ENCODE measurements at places on chromosomes 1 and 21.

- no peak for DNase-seq
Observed at GRCh38 chr1:226671277-226671676, 67.8 kb downstream of the ITPKB start.

DNA sequence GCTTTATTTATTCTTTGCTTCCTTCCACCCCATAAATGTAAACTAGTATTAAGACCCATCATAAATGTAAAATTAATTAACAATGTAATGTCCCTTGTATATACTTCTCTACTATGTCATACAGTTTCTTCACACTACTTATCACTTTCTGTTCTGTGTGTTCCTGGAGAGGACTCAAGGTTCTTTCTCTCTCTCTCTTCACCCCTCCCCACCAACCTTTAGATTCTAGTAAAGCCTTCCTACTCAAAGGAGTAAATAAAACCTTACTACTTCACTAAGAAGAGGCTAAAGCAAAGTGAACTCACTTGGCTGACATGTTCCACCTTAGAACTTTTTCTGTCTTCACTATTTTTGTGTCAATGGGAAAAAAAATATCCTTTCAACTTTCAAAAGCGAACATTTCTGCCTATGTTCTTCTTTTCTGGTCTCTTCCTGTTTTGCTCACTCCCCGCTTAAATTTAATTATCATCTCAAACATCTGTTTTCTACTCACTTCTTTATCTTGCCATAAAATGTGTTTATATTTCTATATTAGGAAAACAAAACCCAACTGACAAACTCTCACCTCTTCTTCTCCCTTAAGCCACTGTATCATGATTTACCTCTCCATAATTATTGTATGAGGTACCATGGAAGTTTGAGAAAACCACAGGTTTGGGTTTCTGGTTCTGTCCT, 260.3 kb downstream of the DPYD start:
- no peak for DNase-seq

DNA sequence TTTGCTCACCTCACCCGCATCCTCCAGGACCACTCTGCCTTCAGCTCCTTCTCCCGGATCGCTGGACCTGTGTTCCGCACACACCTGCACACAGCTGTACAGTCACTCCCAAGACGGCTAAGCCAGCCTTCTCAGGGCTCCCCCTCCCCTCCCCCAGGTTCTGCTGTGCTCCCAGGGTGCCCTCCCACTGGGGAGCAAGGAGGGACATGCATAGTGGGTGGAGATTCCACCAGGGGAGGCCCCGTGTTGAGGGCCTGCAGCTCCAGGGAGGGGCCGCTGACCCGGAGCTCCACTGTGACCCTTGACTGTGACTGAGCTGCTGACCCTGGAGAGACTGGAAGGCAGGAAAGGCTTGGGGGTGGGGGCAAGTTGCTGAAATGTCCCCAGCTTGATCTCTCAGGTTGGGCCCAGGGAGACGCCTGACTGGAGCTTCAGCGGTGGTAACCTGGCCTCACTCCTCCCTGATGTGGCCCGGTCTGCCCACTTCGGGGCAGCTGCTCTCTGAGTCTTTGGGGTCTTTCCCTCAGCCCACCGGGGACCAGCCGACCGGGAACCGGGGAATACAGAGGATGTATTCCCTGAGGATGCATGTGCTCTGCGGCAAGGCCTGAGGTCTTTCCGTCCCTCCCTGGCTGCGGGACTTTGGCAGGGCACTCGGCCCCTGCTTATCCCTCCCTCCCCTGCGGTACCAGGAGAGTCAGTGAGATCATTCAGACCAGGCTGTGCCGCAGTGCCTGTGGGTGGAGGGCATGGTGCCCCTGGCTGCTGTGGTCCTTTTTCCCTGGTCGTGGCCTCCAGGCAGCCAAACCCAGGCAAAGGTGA, 28.6 kb upstream of the PLCH2 start:
- DNase-seq, result no peak

DNA sequence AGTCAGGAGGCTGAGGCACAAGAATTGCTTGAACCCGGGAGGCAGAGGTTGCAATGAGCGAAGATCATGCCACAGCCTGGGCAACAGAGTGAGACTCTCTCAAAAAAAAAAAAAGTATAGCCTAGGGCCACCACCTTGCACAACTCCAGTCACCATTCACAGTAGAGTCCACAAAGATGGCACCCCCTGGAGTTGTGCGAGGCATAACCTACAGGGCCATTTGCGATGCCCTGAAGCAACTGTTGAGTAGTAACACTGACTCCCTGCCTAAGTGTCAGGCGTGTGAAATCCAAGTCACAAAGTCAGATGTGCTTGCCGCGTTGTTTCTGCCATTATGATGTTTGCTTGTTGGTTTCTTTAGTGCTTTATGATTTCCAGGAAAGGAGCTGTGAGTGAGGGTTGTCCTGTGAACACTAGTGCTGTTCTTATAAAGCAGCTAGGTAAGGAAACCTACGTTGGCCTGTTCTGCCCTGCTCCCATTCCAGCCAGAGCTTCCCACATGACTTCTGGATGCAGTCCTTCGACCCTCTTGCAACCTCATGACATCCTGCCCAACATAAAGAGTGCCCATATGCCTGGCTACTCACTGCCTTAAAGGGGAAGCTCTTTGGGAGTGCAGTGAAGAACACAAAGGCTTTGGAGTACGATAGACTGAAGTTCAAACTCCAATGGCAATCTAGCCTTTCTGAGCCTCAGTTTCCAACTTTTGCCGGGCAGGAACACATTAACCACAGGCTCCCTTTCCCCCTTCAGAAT, 29.8 kb downstream of the FHAD1 start:
- no peak for DNase-seq

GRCh38 chr1:156502894-156503697, 2.5 kb upstream of the MEF2D start:
- no peak for DNase-seq

DNA sequence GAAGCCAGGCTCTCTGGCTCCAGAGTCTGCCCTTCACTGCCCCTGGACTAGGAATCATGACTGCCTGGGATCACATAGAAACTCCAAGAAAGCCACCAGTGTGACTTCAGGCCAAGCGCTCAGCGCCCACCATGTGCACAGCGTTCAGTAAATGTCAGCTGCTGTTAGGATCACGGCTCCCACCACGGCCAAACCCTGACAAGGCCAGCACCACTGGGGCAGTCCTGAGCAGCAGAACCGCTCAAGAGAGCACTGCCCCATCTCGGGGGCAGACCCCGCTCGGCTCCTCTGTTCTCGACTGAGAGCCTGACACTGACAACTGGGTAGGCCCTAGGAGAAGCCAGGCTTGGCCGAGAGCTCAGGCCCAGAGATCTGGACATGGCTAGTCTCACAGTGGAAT, 10.0 kb downstream of the CAPZB start:
- no peak for DNase-seq

DNA sequence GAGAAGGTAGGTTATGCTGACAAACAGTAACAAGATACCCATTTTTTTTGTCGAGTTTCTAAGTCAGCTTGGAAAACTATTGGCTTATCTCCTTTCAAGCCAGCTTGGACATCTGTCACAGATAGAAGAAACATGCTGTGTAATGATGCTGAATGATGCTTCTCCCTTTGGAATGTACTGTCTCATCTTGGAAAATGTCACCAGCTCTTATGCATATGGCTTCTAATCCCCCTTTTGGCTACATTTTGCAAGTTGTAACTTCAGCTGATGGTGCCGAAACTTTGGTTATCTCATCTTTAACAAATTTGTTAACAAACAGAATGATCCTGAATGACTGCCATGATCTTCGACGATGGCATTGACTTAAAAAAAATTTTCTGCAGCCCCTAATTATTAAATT, 68.8 kb upstream of the ST6GALNAC3 start:
- DNase-seq, result no peak

- no peak for DNase-seq
Observed at GRCh38 chr21:44052830-44053226, 40.7 kb downstream of the TRAPPC10 start.

DNA sequence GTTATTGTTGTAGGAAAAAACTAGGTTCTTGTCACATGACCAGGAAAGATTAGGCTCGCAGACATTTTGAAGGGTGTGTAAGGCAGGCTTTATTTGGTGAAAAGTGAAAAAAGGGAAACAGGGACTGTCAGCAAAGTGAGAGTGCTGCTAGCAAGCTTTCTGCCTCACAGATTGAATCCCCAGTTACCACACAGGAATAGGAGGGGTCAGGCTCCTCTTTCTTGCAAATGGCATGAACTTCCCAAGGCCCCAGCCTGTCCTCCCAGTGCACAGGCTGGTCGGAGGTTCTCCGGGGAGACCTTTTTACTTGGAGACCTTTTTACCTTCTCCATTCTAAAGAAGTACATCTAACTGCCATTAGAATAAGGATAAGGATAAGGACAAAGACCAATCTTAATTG, 42.1 kb downstream of the SYCP1 start:
- no peak for DNase-seq

DNA sequence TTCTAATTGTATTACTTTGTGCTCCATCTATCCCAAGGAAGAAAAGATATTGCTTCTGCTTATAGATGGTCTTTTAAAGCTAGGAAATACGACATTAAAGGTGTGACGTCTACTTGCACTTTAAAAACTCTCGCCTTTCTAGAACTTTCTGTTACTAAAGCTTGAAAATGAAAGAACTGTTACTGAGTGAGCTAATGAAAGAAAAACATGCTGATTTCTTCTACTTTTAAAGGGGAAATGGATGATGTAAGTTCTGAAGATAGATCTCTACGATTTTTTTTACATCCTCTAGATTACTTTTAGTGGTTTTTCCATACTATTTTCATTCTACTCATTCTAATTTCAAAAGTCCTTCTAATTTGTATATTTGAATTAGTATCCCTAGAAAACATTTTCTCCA, 387.5 kb downstream of the USP25 start:
- DNase-seq, result no peak

DNA sequence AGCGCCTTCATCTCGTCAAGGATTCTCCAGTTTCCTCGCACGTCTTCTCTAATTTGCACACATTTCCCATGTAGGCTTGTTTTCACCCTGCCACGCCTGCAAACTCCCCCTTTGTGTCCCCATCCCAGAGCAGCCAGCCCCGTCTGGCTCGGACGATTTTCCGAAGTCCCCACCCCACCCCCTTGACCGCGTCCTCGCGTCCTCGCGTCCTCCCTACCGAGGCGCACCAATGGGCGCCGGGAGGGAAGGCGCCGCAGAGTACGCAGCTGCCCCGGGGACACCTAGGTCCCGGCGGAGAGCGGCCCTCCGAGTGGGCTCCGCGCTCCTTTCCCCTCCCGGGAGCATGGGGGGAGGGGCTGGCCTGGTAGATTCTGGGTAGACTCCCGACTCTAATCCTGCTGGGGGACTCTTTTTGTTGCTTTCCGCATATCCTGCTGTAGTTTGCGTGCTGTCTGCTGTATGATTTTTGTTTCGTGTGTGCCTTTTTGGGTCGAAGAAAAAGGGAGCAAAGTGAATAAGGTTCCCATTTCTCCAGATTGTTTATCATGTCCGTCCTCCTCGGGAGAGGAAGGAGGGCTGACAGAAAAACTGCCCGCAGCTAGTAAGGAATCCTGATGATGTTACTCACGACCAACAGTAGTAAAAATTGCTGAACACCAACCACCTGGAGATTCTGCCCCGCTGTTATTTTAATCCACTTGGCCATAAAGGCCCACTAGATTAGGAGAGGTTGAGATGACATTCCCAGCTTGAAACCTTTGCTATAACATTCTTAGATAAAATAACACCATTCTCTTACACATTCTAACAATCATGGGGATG, 1.5 kb downstream of the CACHD1 start:
- no peak for DNase-seq

DNA sequence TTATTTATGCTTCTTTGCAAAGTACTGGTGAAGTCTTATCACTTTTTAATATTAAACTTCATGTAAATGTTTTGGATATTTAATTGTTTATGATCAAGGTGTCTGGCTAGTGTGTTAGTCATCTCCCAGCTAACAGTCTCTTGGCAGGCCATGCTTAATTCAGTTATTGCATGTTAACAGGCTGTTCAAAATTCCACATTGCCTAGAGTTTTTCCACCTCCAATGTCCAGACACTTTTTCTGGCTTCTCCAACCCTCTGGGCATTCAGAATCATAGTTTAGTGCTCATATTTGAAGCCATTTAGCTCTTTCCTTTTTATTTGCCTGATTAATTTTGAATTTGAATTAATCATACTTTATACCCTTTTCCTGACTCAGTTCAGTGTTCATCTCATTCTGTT, 69.2 kb downstream of the OLFML2B start:
- DNase-seq, result no peak

DNA sequence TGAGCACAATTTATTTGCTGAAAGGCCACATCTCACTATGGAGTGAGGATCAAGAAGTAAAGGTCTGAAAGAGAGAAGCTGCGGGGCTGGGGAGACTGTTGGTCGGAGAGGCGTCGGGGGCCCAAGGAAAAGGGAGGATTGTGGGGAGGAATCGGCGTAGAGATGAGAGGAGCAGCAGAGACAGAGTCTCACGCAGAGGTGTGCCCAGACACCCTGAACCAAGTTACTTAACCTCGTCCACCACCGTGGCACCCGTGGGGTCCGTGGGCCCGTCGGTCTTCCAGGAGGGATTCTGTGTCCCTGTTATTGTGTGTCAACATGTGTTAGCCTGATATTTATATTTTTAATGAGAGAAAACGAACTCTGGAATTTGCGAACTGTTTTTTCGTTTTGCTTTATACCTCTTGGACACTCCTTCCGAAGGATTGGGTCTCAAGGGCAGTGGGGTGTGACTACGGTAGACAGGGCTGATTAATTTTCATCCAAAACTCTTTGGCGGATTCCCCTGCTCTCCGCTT, 3.8 kb upstream of the NBPF1 start:
- DNase-seq, result no peak

GRCh38 chr1:40362699-40363098, 10.8 kb upstream of the SMAP2 start:
- DNase-seq, result no peak

GRCh38 chr1:226619031-226619430, 70.5 kb downstream of the STUM start:
- no peak for DNase-seq

DNA sequence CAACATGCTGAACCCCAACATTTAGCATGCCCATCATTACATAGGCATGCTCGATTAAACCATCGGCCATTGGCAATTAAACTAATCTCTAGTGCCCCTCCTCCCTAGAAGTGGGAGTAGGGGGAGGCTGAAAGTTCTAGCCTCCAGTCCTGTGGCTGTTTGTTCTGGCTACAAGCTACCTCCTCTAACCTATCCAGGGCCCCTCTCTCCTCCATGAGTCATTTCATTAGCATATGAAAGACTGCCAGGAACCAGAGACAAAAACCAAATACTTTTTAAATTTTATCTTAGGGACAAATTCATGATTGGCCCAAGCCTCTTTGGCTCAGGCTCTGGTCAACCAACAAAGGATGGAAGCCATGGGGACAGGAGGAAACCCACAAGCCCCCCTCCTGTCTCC, 231.1 kb downstream of the CACNA1E start:
- DNase-seq, result no peak

DNA sequence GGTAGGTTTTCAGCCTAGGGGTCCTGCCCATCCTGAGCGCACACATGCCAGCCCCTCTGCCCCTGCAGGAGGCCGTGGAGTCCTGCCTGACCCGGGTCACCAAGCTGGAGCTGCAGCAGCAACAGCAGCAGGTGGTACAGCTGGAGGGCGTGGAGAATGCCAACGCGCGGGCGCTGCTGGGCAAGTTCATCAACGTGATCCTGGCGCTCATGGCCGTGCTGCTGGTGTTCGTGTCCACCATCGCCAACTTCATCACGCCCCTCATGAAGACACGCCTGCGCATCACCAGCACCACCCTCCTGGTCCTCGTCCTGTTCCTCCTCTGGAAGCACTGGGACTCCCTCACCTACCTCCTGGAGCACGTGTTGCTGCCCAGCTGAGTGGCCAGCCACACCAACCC, 44.0 kb downstream of the TMCC2 start:
- no peak for DNase-seq

- DNase-seq, result no peak
Observed at GRCh38 chr1:202275061-202275770, 66.5 kb downstream of the UBE2T start.

All from esophagus squamous epithelium (tissue), 5 donors.